ENCODE measurements at places on chromosomes 16 and 17.
A peak's percentile ranks its signal among the peaks of the same experiment; 100 is the strongest.

DNA sequence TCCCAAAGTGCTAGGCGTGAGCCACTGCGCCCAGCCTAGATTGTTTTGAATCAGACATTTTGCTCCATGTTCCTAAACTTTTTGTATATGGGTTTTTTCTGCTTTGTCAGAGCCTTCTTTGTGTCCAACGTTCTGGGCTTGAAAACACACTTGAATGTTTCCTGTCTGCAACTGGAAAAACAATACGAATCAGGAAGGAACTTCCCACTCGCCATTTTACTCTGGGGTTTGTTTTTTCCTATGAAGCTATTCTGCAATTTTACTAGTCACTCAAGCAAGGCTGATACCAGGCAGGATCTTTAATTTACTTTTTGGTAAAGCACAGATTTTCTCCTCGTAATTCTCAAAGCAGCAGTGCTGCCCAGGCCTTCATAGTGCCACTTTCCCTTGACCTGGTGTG, 31.6 kb downstream of the ARHGAP17 start:
- DNase-seq, result no peak

DNA sequence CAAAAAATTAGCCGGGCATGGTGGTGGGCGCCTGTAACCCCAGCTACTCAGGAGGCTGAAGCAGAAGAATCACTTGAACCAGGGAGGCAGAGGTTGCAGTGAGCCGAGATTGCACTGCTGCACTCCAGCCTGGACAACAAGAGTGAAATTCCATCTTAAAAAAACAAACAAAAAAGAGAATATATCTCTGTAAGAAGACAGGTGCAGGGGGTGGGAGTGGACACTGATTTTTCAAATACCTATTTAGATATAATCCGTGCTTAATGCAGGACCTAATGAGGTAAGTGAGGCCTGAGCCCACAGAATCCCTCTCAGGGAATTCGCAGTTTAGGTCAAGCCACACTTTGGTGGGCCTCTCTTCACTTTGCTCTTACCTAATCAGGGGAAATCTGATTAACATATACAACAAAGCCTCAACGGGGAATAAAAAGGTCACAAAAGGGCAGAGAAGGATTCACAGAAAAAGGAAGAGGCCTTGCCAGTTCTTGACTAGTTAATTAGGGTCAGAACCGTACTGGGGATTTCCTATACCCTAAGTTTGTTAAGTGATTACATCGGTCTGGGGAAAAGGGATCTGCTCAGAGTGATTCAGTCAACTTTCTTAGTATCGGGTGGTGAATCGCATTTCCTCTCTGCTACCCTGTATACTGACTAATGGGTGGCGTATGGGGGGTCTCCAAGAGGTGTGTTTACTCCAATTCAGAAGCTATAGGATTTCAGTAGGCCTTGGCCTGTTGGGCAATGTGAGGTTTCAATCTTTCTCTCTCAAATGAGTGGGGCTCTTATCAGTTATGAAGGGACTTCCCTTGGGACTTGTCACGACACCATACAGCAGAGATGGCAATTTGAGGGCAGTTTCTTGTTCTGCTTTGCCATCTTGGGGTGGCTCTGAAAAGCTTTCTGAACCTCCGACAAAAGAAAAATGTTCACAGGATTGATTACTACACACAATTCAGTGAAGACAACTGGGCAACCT, 1.9 kb upstream of the NFAT5 start:
- DNase-seq, result no peak

GRCh38 chr16:71961066-71962039, 38.8 kb downstream of the PKD1L3 start:
- DNase-seq, result peak; percentile 91

DNA sequence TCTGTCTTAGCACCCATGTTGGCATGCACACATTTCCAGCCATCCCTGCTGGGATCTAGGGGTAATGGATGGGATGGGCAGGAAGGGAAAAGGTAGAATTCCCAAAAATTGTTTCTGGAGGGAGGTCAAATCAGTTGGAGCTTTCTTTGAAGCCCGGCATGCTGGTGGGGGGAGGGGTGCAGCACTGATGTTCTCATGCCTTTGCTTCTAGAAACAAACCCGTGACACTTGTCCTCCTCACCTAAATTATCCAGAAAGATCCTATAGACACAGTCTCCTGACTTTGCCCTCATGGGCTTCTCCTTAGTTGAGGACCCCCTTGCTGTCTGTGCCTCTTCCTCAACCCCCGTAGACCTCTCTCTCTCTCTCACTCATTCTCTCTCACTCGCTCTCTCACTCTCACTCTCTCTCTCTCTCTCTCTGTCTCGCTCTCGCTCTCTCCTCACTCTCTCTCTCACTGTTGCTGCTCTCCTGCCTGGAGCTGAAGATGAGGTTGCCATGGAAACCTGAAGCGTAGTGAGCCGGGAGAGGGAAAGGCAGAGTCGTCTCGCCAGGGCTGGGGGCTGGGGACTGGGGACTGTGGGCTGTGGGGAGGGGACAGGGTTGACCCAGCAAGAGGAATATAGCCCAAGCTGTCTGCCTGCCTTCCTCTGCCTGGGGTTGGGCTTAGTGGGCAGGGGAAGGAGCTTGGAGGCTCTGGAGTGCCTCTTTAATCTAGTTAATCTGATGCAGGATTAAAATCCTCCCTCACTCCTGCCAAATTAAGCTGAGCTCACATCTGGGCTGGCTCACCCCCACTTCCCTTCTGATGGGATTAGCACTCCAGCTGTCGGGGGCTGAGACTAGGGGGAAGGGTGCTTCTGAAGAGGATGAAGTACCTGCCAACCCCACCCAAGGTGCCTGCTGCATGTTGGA, 16.1 kb downstream of the LASP1 start:
- DNase-seq, result no peak

DNA sequence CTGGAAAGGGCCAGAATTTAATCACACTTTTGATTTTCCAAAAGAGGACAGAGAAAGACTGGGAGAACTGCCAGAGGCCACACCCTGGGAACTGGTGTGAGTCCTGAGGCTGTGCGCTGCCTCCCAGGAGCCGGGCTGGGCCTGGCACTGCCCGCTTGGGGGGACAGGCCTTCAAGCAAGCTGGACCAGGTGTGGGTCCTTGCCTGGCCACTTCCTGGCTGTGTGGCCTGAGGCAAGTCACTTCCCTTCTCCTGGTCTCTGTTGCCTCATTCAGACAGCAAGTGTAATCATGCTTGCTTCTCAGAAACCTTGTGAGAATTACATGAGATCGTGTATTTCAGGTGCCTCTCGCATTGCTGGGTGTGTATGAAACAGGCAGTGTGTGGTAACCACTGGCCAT, 143.0 kb downstream of the SNX29 start:
- DNase-seq, result peak; percentile 35

- DNase-seq, result no peak
Measured at GRCh38 chr17:34113089-34113488, 142.0 kb upstream of the CCL2 start.

GRCh38 chr17:15929941-15930340, 15.0 kb upstream of the ADORA2B start:
- no peak for DNase-seq

GRCh38 chr17:69367298-69367697, 40.4 kb upstream of the ABCA5 start:
- no peak for DNase-seq

DNA sequence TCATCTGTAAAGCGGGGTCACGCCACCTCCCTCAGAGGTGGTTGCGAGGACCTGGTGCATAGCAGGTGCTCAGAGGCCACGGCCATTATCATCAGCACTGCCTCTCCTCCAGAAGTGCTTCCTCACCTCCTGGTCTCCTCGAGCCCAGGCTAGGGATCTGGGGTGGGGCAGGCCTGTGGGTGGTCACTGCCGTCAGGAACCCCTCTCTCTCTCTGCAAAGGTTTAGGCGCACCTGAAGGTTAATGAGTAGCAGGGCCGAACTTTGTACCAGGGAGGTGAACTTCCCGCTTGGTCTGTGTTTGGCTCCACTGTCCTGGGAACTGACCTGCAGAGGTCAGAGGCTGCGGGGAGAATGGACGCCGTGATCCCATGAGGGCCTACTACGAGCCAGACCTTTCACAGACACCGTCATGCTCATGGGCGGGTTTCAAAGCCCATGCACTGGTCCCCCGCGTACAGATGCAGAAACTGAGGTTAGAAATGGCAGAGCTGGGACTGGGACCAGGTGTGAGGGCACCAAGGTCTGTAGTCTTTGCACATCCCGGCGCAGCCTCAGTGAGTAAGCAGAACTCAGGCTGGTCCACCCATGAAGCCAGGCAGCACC, 13.8 kb downstream of the JUP start:
- DNase-seq, result no peak

GRCh38 chr17:55743103-55743679, 7.7 kb upstream of the PCTP start:
- no peak for DNase-seq

- DNase-seq, result no peak
Measured at GRCh38 chr16:2819179-2819938, 2.3 kb downstream of the PRSS21 start.

GRCh38 chr16:85574672-85575475, 38.2 kb upstream of the GSE1 start:
- DNase-seq, result no peak

- no peak for DNase-seq
Measured at GRCh38 chr17:3993493-3994220, 29.4 kb upstream of the ATP2A3 start.

DNA sequence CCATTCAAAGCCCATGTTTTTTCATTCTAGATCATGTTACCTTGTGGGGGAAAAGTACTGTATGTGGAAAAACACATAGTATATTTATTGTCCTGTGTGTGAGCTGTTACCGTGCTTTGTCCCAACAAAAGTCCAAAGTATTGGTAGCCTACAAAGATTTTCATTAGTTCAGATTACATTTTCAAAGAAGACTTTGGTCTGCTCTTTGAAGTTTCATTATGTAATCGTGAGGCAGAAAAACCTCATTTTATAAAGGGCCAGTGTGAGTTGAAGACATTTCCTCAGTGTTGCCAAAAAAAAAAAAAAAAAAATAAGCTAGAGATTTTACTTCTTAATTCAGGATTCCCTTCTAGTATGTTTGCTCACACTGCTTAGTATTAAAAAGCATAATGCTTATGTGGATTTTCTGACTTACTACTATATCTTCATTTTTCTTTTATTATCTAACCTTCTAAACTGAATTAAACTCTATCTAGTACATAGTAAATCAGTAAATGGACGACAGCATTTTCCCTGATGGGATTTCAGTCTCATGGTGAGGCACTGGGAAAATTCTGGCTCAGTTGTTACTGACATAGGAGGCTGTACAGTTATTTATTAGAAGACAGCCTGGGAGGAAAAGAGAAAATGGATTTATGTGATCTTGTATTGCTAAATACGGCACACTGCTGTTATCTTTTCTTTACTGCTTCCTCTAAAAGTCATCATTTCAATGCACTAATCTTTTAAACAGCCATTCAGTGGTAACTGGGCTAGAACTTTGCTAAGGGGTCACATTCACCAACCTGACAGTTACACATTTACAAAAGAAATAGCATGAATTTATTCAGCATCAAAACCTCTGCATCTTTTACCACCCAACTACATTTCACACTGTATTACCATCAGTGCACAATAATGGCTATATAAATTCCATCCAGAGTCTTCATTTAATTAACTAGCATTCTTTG, 100.6 kb downstream of the STXBP4 start:
- DNase-seq, result no peak

GRCh38 chr17:1125788-1126145, 54.0 kb downstream of the ABR start:
- no peak for DNase-seq

- DNase-seq, result no peak
Measured at GRCh38 chr16:78609402-78610274, 510.2 kb downstream of the WWOX start.

DNA sequence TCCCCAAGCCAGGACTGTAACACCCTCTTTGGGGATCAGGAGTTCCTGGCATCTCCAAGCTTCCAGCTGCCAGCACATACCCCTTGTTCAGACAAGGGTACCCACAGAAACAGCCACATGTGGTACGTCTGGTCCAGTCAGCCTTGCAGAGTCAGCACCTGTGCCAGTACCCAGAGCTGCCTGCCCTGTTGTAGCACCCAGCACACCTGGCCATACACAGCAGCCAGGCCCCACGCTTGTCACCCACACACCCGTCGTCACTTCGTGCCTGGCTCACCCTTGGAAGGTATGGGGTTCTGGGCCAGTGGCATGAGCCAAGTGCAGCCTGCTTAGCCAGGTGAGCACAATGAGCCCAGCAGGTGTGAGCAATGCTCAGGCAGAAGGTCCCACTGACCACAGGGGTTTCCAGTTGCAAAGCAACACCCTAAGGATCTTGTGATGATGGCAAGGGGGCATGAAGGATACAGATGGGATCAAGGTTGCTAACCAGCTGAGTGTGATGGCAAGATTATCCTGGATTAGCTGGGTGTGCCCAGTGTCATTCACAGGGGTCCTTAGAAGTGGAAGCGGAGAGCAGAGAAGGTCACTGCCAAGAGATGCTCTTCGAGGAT, 202.3 kb downstream of the CPPED1 start:
- DNase-seq, result no peak

DNA sequence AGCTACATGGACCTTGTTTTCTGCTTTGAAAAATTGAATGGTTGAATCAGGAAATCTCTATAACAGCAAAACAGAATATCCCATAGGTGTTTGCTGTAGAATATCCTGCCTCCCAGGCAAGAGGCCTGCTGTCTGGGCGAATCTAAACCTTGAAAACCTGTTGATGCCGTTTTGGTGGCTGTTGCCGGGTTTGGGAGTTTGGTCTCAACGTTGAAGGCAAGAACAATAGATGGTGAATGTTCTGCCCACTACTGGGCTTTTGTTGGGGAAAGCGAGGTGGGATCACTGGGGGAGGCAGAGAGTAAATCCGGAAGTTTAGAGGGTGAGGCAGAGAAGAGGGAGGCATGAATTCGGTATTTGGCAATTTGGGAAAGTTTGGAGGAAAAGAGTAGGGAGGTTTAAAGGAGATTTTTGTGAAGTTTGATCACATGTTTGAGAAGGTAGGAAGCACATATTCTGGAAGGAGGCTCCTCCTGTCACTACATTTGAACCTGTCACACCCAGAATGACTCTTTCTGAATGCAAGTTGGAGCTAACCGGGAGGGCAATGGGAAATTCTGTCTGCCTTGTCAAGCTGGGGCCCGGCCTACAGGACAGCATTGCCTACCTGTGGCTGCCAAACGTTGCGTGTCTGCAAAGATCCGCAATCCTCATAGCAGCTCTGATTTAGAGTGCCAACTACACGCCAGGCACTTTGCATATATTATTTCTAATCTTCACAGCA, 46.5 kb downstream of the GPRC5B start:
- no peak for DNase-seq

GRCh38 chr16:27745348-27745747, 195.4 kb downstream of the KATNIP start:
- peak; percentile 33 for DNase-seq

GRCh38 chr17:21240369-21241055, 12.7 kb downstream of the NATD1 start:
- no peak for DNase-seq

- DNase-seq, result peak; percentile 89
Measured at GRCh38 chr17:55433629-55434422, 12.2 kb upstream of the MMD start.

GRCh38 chr16:86497551-86498021, 12.7 kb upstream of the FOXF1 start:
- DNase-seq, result no peak

- DNase-seq, result peak; percentile 80
Measured at GRCh38 chr17:17849147-17849820, 12.5 kb upstream of the SREBF1 start.

- no peak for DNase-seq
Measured at GRCh38 chr17:33966410-33967059, 288.6 kb upstream of the CCL2 start.
